Diencephalon (tissue), 1 donor: ENCODE measurements at places on chromosomes 5 and 9. TPM values are rescaled to one million over a fixed set of nuclear protein-coding genes. Genes with fewer than 3 reads are reported as not detected.

NSUN2 gene
- 39.4 TPM for total RNA-seq

SHROOM1 gene
- total RNA-seq: 2.3 TPM

TLX3 gene
- total RNA-seq: not detected

ADRA1B gene
- 6.9 TPM for total RNA-seq

KCNMB1 gene
- total RNA-seq: 0.23 TPM

SLF1 gene
- 40.8 TPM for total RNA-seq

HABP4 gene
- 19.4 TPM for total RNA-seq

ANKRD18A gene
- total RNA-seq: 11.3 TPM

ANKDD1B gene
- 1.6 TPM for total RNA-seq

LVRN gene
- 1.8 TPM for total RNA-seq

CATSPER3 gene
- total RNA-seq: 0.23 TPM

FBP2 gene
- 0.23 TPM for total RNA-seq

LCN15 gene
- not detected for total RNA-seq

SLC6A18 gene
- total RNA-seq: not detected

MOB3B gene
- 9.0 TPM for total RNA-seq

FCN2 gene
- not detected for total RNA-seq

TMEM215 gene
- 9.0 TPM for total RNA-seq

PCDHGA3 gene
- 7.2 TPM for total RNA-seq

TUSC1 gene
- total RNA-seq: 11.5 TPM

ARSK gene
- 9.9 TPM for total RNA-seq

FABP6 gene
- total RNA-seq: 14.8 TPM

ZNF462 gene
- 89.7 TPM for total RNA-seq

TRAF1 gene
- total RNA-seq: 2.8 TPM

RNF180 gene
- total RNA-seq: 110 TPM

SLC6A19 gene
- not detected for total RNA-seq

ANXA2R gene
- 1.6 TPM for total RNA-seq

PCDHB14 gene
- total RNA-seq: 12.7 TPM

UHRF2 gene
- 61.1 TPM for total RNA-seq

OBP2B gene
- total RNA-seq: not detected

NMUR2 gene
- not detected for total RNA-seq

PJA2 gene
- 361 TPM for total RNA-seq

CCL28 gene
- total RNA-seq: 0.46 TPM

PAEP gene
- total RNA-seq: not detected

PRRX2 gene
- not detected for total RNA-seq

MLANA gene
- total RNA-seq: not detected

PCDHGC4 gene
- total RNA-seq: 91.6 TPM

LEAP2 gene
- 1.2 TPM for total RNA-seq

CCL21 gene
- total RNA-seq: not detected

GOLM1 gene
- total RNA-seq: 124 TPM
